ENCODE measurements at places on chromosomes 2 and 18.

DNA sequence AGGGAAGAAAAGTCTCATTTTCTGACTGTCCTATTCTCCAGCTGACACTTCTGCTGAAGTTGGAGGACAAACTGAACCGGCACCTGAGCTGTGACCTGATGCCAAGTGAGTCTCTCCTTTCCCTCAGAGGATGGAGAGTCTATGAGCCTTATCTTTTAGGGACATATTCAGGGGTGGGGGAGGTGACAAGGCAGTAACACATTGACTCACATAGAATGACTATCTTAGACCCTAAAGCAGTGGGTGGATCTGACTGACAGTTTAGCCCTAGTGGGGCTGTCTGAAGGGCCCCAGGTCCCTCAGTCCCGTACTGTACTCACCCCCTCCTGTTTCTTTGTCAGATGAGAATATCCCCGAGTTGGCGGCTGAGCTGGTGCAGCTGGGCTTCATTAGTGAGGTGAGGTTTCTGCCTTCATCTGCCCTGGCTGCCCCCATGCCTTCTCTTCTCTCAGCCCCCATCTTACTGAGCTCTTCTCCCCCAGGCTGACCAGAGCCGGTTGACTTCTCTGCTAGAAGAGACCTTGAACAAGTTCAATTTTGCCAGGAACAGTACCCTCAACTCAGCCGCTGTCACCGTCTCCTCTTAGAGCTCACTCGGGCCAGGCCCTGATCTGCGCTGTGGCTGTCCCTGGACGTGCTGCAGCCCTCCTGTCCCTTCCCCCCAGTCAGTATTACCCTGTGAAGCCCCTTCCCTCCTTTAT lies 805 bp upstream of the KRTCAP3 start:
- no peak for DNase-seq

DNA sequence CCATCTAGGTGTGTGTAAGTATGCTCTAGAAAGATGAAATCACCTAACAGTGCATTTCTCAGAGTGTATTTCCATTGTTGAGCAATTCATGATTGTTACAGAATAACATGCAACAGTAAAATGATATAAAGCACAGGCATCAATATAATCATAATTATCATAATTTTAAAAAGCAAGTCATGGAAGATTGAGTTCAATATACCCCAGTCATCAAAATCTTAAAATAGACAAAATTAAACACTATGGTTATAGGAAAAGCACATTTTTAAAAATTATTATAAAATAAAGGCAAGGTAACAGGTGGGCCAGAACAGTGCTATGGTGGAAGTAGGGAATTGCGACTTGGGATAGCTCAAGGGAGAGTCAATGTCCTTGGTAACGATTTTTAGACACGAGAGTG lies 555.4 kb upstream of the VRK2 start:
- no peak for DNase-seq

GRCh38 chr2:236172255-236173035 lies 4.3 kb upstream of the GBX2 start:
- no peak for DNase-seq

- no peak for DNase-seq
These were observed 169.6 kb upstream of the BOD1L2 start for GRCh38 chr18:56977309-56977708.

GRCh38 chr18:32271672-32272208 lies 81.9 kb downstream of the MEP1B start:
- DNase-seq = peak; percentile 36

- no peak for DNase-seq
These were observed 32.8 kb upstream of the NYAP2 start for GRCh38 chr2:225366731-225367130.

- no peak for DNase-seq
These were observed 1316.1 kb downstream of the SUCLG1 start for GRCh38 chr2:83142934-83143333.

DNA sequence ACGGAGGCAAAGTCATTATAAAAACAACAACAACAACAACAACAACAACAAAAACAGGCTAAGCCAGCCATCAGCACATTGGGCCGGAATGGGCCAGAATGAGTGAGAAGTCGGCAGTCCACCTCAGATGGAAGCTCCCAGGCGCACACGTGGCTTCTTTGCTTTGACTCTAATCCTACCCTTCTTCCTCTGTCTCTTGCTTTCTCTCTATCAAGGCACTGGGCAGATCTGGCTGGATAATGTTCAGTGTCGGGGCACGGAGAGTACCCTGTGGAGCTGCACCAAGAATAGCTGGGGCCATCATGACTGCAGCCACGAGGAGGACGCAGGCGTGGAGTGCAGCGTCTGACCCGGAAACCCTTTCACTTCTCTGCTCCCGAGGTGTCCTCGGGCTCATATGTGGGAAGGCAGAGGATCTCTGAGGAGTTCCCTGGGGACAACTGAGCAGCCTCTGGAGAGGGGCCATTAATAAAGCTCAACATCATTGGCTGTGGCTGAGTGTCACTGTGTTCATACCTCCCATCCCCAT lies 52.2 kb downstream of the MARCO start:
- DNase-seq = no peak

GRCh38 chr2:145116056-145116455 lies 596.1 kb upstream of the ZEB2 start:
- DNase-seq = no peak

DNA sequence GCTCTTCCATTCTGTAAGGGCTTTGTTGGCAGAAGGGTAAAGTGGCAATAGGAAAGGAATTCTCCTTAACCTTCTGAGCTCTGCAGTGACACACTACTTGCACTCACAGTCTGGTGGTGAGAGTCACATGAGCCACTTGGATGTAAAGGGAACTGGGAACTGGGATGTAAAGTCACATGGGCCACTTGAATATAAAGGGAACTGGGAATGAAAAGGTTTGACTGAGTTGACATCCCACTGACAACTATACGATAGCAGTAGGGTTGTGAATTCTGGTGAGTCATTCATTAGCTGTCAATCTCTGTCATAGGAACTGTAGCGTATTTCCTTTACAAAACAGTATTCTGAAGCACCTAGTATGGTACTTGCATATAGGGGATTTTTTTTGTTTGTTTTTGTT lies 5.5 kb downstream of the RPE start:
- DNase-seq = no peak

DNA sequence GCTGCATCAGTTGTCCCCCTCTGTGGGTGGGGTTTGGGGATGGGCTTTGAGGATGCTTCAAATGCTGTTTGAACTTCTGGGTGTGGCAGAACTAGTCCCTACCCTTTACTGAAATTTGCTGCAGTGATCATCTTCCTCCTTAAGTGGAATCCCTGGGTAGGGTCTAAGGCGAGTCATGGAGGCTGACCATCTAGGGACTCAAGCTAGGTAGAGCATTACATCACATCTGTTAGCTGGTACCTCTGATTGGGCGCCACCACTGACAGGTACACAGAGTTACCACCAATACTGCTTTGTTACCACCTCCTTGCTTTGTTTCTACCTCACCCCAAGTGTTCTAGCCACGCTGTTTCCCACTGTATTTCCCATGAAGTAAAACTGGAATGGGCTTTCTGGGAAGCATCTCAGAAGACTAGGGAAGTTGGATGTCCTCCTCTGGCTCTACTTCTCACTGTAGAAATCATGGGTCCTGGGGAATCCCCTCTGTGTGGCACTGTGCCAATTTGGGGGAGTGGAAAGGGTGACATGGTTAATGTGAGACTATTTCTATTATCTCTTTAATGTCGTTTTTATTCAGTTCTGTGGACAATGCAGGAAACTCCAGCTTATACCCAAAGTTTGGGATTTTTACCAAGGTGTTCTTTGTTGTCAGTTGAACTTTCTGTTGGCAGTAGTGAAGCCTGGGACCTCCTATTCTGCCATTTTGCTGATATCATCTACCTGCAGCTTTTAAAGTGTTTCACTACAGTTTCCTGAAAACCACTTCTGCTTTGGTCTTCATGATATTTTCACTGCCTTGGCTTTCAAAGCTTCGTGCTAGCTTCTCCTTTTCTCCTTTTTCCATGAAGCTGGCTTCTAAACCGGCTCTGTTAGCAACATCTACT lies 14.5 kb upstream of the SULT1C4 start:
- DNase-seq = no peak

DNA sequence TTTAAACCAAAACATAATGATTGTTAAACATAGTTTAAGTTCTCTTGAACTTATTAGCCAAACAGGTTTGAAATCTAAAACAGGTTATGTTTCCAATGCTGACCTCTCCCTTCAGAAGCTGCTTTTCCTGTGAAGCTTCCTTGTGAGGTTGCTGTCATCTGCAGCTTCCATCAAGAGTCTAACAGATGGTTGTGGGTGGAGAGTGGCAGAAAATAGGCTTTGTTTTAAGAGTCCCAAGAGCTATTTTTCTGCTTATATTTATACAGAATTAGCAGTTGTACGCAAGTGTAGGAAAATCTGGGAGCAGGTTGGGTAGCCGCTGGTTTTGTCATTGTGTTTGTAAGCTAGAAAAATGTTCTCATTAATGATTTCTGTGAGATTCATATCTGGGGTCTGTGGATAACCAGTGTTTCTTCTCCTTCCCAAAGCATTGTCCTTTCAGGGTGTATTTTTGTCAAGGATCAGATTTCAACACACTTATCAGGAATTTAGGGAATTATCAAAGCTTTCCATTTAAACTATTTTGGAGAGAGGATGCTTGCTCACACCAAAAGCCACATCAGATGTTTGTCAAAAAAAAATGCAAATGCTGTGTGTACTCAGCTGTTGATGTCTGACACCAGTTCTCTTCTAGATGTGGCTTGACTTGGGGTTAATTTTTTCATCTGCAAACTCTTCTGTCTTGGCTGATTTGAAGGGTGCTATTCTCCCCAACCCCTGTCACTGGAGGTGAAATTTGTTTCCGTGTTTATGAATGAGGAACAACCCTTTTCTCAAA lies 78.1 kb upstream of the KIF5C start:
- DNase-seq = no peak

DNA sequence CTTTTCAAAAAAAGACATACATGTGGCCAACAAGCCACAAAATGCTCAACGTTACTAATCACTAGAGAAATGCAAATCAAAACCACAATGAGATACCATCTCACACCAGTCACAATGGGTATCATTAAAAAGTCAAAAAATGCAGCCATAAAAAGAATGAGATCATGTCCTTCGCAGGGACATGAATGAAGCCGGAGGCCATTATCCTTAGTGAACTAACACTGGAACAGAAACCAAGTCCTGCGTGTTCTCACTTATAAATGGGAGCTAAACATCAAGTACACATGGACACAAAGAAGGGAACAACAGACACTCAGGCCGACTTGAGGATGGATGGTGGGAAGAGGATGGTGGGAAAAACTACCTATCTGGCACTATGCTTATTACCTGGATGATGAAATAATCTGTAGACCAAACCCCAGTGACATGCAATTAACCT lies 17.8 kb upstream of the ATL2 start:
- DNase-seq = no peak
